ENCODE measurements at places on chromosomes 2 and 18. TPM values are rescaled to one million over a fixed set of nuclear protein-coding genes. Genes with fewer than 3 reads are reported as not detected.

GRCh38 chr2:160652236-160652635, 158.6 kb upstream of the RBMS1 start:
- no peaks in the 10 kb centered on the region for H3K27me3 ChIP-seq
- H3K36me3 ChIP-seq, result no peaks in the 10 kb centered on the region
- H3K4me1 ChIP-seq, result peaks cover 22% of the 10 kb centered on the region
- no peak overlapping the region for H3K4me3 ChIP-seq

DNA sequence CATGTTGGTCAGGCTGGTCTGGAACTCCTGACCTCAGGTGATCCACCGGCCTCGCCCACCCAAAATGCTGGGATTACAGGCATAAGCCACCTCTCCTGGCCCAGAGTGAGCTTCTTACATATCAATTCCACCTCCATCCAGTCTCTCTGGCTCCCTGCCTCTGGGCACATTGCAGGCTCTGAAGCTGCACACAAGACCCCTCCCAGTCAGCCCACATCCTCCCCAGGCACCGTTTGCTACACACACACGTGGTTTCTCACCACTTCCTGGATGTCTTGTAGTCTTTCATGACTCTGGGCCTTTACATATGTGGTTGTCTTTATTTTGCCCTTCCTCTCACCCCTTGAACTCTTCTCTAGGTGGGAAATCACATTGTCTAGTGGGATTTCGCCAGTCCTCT, 64.0 kb upstream of the CABLES1 start:
- peaks cover 64% of the 10 kb centered on the region for H3K4me1 ChIP-seq
- no peaks in the 10 kb centered on the region for H3K36me3 ChIP-seq
- no peaks in the 10 kb centered on the region for H3K27me3 ChIP-seq
- peak overlapping the region; percentile 13 for H3K4me3 ChIP-seq

GRCh38 chr2:180905461-180905860, 74.9 kb upstream of the UBE2E3 start:
- H3K27me3 ChIP-seq, result no peaks in the 10 kb centered on the region
- H3K36me3 ChIP-seq, result no peaks in the 10 kb centered on the region
- DNase-seq, result no peak

DNA sequence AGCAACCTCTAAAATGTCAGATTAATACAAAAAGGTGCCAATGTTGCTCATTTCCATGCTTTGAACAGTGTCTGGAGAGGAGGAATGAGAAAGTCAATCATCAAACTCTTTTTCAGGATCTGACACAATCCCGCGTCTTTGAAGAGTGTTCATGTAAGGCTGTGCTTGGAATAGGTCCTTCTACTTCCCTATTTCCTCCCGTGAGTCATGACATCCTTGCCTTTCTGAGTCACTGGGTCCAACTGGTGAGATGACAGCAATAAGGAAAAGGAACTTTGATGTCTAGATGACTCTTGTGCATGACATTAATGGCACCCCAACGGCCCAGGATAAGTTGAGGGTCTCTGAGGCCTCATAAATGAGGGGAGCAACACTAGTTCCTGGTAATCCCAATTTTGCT, 109.0 kb upstream of the CELF4 start:
- no peaks in the 10 kb centered on the region for H3K36me3 ChIP-seq
- no peaks in the 10 kb centered on the region for H3K27me3 ChIP-seq
- H3K4me1 ChIP-seq, result no peaks in the 10 kb centered on the region

GRCh38 chr2:240957656-240958365, 40.6 kb upstream of the SNED1 start:
- DNase-seq, result no peak
- no peaks in the 10 kb centered on the region for H3K4me1 ChIP-seq
- no peaks in the 10 kb centered on the region for H3K27me3 ChIP-seq
- H3K27ac ChIP-seq, result no peak overlapping the region

DNA sequence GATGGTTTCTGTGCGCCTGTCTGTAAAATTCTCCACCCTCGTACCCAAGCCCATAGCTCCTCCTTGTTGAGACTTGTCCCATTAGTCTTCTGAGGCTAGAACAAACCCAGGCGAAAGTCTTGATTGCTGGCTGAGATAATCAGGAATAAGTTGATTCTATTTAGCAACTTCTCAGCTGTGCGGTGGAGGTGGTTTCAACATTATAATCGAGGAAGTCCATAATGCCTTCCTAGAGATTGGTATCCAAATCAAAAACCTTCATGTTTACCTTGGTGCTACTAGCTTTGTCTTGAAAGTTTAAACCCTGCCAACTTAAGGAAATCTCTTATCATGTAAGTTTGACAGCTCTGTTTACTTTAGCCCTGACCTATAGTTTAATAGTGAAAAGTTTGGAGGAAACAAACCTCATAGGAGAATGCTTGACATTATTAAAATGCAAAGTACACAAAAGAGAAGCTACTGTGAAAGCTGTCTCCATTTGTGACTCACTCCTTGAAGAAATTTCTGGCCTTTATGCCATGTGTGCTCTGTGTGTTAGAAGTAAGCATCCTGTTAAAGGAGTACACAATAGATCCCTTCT, 36.6 kb upstream of the DSC1 start:
- DNase-seq, result no peak
- H3K4me1 ChIP-seq, result no peaks in the 10 kb centered on the region
- no peak overlapping the region for H3K27ac ChIP-seq
- no peak overlapping the region for H3K4me3 ChIP-seq
- H3K27me3 ChIP-seq, result no peaks in the 10 kb centered on the region

DNA sequence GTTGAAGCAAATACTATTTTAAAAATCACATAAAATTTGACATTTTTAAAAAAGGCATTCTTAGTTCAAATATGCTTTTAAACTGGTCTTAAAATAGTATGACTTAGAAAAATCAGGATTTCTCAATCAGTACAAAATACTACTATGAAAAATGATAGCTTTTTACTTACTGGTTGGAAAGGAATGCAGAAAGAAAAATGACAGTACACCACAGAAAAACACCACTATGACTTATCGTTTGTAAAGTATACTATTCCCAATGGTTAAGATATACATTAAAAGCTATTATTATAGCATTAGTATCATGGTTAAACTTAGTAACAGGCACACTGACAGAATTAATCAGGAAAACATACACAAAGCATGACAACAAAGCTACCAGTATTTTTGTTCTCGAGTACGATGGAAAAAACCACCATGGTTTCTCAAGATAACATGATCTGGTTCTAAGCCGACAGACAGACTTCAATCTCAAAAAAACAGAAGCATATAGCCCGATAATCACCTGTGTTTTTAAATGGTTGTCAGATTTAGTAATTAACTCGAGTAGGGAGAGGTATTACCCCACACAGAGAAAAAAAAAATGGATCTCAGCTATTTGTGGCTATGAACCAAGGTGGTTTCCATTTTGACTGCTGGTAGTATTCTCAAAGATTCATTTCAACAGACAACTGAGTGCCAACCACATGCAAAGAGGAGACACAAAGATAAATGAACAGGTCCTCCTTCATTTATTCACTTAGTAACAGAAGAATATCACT, 39.1 kb downstream of the CUL3 start:
- H3K27me3 ChIP-seq, result no peaks in the 10 kb centered on the region
- H3K36me3 ChIP-seq, result no peaks in the 10 kb centered on the region
- H3K4me1 ChIP-seq, result peaks cover 50% of the 10 kb centered on the region
- no peak for DNase-seq
- no peak overlapping the region for H3K27ac ChIP-seq
- H3K4me3 ChIP-seq, result no peak overlapping the region

DNA sequence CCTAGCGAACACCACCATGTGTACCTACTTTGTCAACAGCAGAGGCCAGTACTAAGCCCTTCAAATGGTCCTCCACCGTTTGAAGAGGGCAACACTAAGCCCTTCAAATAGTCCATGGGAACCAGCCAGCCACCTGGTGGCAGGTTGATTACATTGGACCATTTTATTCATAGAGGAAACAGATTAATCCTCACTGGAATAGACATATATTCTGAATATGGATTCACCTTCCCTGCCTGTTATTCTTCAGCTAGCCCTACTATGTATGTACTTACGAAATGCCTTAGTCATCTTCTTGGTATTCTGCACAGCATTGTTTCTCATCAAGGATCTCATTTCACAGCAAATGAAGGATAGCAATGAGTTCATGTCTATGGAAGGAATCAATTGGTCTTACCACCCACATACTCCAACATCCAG, 10.0 kb upstream of the ZNF396 start:
- DNase-seq, result no peak
- peaks cover 5% of the 10 kb centered on the region for H3K4me1 ChIP-seq
- no peak overlapping the region for H3K4me3 ChIP-seq
- no peak overlapping the region for H3K27ac ChIP-seq

- H3K27me3 ChIP-seq, result no peaks in the 10 kb centered on the region
- no peak for DNase-seq
- no peak overlapping the region for H3K27ac ChIP-seq
- no peaks in the 10 kb centered on the region for H3K36me3 ChIP-seq
- H3K4me1 ChIP-seq, result no peaks in the 10 kb centered on the region
- no peak overlapping the region for H3K4me3 ChIP-seq
Observed at GRCh38 chr2:176562359-176563078, 293.3 kb downstream of the MTX2 start.

- H3K27me3 ChIP-seq, result no peaks in the 10 kb centered on the region
- no peaks in the 10 kb centered on the region for H3K36me3 ChIP-seq
- no peak for DNase-seq
- H3K4me1 ChIP-seq, result no peaks in the 10 kb centered on the region
- H3K4me3 ChIP-seq, result no peak overlapping the region
- H3K27ac ChIP-seq, result no peak overlapping the region
Observed at GRCh38 chr2:199329466-199329865, 128.3 kb downstream of the SATB2 start.

- H3K36me3 ChIP-seq, result no peaks in the 10 kb centered on the region
- no peak for DNase-seq
- no peak within 1 kb of the TSS for H3K4me3 ChIP-seq
- H3K4me1 ChIP-seq, result no peaks in the 10 kb centered on the region
- peaks cover 10% of the 10 kb centered on the region for H3K27me3 ChIP-seq
Observed at GRCh38 chr18:6414723-6415417, at the start of gene L3MBTL4. Gene L3MBTL4 (minus strand): TSS chr18:6414911. CDS start chr18:6311625, 103,286 bp downstream.

DNA sequence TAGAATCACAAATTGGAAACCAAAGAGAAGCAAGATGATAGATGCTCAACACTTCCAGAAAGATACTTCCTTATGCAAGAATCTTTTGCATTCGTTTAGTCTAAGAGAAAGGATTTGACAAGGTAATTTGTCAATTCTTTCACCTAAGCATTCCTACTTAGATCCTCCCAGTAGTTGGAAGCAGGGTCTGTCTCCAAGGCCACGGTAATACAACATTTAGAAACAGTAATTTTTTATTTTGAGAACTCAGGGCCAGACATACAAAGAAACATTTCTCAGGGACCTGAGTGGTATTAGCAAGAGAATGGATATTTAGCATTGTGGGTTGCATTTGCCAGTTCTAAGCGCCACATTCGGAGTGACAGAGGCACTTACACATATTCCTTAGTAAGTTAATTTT, 68.6 kb downstream of the ACYP2 start:
- no peaks in the 10 kb centered on the region for H3K27me3 ChIP-seq
- DNase-seq, result no peak
- H3K4me3 ChIP-seq, result no peak overlapping the region

DNA sequence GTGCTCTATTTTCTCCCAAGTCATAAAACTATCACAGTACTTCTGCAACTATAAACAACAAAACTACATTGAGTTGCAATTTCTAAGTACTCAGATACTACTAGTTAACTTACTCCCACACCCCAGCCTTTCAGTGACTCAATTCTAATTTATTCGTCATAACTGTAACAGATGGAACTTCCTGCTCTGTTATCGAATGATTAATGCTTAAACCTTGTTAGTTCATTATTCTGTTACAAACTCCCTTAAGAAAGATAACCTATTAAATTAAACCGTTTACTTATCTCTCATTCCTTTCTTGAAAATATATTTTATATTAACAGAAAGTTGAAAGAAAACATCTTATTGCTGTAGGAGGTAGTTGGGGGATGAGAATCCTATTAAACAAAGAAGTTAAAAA, 17.0 kb downstream of the TNFAIP6 start:
- no peak overlapping the region for H3K27ac ChIP-seq
- peaks cover 4% of the 10 kb centered on the region for H3K4me1 ChIP-seq
- no peaks in the 10 kb centered on the region for H3K27me3 ChIP-seq
- DNase-seq, result no peak

DNA sequence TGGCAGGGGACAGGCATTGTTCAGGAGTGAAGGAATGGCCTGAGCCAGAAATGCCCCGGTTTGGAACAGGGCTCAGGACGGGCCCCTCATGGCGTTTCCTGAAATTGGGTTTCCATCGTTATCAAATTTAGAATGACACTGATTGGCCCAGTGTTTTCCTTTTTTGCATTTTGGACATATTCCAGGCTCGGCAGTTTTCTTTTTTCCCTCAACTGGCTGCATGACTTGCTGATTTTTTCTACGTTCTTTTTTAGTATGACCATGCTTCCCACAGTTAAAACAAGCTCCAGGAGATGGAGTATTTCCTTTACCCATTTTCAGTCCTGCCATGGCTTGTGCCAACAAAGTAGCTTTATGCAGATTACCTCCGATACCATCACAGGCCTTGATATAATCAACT, 20.4 kb upstream of the LYG2 start:
- no peak overlapping the region for H3K27ac ChIP-seq
- no peaks in the 10 kb centered on the region for H3K27me3 ChIP-seq
- H3K4me1 ChIP-seq, result no peaks in the 10 kb centered on the region
- no peak overlapping the region for H3K4me3 ChIP-seq

GRCh38 chr2:201931951-201932350, 101.7 kb upstream of the FZD7 start:
- H3K4me1 ChIP-seq, result no peaks in the 10 kb centered on the region
- no peaks in the 10 kb centered on the region for H3K27me3 ChIP-seq
- no peak for DNase-seq
- H3K27ac ChIP-seq, result no peak overlapping the region
- no peaks in the 10 kb centered on the region for H3K36me3 ChIP-seq

DNA sequence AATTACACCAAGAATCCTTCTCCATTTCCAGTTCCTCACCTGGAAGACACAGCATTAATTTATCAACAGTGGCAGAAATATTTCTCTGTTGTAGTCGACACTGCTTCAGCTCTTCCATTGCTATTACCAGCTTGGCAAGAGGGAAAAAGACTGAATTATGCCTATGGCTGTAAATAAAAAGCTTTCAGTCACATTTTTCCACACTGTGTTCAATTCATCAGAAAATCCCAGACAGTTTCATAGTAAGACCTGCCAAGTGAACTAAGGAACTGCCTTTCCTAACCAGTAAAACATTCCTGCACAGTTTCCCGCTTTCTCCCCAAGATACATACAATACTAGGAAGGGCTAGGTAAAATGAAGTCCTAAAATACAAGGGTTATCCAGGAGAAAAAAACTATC, 94.7 kb downstream of the EXOC6B start:
- H3K4me3 ChIP-seq, result no peak overlapping the region
- no peak overlapping the region for H3K27ac ChIP-seq
- no peak for DNase-seq
- H3K36me3 ChIP-seq, result no peaks in the 10 kb centered on the region
- H3K27me3 ChIP-seq, result no peaks in the 10 kb centered on the region

IKZF2 gene
- 15.0 TPM for total RNA-seq

KCNK3 gene
- not detected for total RNA-seq

COLEC11 gene
- not detected for total RNA-seq

TIMM21 gene
- total RNA-seq, result 24.2 TPM

ACMSD gene
- total RNA-seq, result not detected

ZC3H6 gene
- total RNA-seq, result 43.2 TPM

AGBL5 gene
- 12.2 TPM for total RNA-seq

BABAM2 gene
- 41.2 TPM for total RNA-seq

PIEZO2 gene
- total RNA-seq, result not detected

RFTN2 gene
- total RNA-seq, result not detected

All from CD4-positive, alpha-beta memory T cell (primary cell).